SIG-M5 (cell line): ENCODE measurements at places on chromosomes 2 and 18.

DNA sequence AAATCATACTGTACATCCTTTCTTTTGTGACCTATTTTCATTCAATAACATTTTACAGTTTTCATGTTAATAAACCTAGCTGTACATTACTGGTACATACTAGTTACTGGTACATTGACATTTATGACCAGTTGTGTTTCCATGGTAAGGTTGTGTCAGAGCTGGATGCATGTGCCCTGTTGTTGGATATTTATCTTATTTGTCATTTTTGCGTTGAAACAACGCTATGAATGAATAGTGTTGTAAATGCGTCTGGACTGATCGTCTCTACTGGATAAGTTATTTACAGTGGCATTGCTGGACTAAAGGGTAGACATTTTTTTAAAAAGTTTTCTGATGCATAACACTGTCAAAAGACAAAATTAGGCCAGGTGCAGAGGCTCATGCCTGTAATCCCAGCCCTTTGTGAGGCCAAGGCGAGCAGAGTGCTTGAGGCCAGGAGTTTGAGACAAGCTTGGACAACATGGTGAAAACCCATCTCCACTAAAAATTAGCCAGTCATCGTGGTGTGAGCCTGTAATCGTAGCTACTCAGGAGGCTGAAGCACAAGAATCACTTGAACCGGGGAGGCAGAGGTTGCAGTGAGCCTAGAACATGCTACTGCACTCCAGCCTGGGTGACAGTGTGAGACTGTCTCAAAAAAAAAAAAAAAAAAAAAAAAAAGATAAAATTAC, 40.2 kb downstream of the MCFD2 start:
- DNase-seq: no peak

DNA sequence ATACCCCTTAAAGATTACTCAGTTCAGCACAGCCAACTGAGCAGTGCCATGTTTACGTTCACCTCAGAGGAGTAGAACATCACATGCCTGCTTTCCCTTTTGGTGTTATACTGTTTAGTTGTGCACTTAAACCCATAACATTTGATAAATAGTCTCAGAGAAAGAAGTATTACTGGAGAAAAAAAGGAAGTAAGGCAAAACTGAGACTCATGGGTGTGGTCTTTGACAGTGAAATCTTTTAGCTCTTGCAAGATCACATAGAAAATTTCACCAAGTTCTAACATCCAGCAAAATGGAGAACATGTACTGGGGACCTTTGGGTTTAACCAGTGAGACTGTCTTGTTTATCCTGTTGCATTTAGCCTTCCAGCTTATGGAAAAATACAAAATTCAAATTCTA, 5.6 kb downstream of the TANK start:
- DNase-seq: peak; percentile 75

- no peak for DNase-seq
These were observed 24.1 kb downstream of the PLCD4 start for GRCh38 chr2:218631837-218632236.

DNA sequence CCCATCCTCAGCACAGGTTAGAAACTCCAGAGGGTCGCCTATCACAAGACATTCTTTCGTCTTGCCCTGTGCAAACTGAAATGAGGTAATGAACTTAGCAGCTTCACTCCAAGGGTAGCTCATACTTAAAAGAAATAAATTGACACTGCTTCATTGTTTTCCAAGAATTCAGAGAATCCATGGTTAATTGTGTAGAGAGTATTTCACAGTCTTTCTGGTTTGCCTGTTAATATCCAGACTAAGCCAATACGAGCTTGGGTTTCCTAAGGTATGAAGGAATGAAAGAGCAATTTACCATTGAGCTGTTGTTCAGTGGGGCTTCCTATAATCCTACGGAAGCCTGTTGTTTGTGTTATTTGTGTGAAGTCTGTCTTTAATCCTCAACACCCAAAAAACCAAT, 58.7 kb downstream of the FAM124B start:
- no peak for DNase-seq

GRCh38 chr2:191125646-191126045, 25.1 kb downstream of the STAT4 start:
- DNase-seq: no peak

DNA sequence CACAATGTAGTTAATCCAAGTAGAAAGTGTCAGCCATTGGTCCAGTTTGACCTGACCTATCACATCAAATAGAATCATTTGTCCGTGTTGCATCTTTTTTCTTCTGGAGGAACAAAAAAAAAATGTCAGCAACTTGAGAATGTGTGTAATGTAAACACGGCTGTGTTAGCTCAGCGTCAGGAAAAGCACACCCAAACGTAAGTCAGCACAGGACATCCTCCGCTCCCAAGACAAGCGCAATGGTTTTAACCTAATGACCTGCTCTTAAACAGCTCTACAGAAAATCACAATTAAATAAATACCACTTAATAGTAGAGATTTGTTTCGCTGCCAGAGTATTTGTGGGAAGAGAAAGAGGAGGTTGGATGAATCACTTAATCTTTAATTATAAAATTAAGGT, 59.4 kb downstream of the OSR1 start:
- no peak for DNase-seq

- no peak for DNase-seq
These were observed 22.8 kb downstream of the ZSCAN30 start for GRCh38 chr18:35267161-35267651.

DNA sequence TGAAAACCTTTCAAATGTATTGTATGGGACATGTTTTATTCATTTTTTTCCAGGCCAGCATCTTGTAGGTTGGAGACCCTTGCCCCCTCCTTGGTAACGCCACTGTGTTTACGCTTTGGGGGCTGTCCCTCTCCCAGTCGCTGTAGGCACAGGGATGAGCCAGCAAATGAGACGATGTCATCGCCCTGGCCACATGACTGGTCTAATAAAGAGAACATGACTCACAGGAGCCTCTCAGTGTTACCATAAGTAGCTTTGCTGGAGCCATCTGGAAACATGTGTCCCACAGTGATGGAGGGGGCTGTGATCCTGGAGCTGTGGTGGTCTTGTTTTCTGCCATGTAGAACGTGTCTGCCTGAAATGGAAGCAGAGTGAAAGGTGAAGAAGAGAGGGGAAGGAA, 78.9 kb downstream of the CD8B2 start:
- DNase-seq: no peak

DNA sequence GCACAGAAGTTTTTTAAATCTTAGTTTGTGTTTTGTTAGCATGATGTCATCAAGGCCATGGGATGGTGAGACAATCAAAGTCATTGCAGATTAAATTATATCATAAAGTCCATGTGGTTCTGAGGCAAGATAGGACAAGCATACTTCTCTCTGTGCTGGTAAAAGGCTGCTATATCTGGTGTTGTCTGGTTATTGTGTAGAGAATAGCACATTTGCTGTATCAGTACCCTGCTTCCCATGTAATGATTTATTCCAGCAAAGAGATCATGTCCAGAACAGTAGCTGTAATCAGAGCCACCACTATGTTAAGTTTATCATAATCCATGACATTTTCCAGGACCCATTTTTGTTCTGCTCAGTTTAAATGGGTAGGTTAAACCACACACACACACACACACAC, 123.0 kb downstream of the TTC27 start:
- DNase-seq: no peak

- peak; percentile 1 for DNase-seq
These were observed 21.1 kb upstream of the MALT1 start for GRCh38 chr18:58649966-58650816.

DNA sequence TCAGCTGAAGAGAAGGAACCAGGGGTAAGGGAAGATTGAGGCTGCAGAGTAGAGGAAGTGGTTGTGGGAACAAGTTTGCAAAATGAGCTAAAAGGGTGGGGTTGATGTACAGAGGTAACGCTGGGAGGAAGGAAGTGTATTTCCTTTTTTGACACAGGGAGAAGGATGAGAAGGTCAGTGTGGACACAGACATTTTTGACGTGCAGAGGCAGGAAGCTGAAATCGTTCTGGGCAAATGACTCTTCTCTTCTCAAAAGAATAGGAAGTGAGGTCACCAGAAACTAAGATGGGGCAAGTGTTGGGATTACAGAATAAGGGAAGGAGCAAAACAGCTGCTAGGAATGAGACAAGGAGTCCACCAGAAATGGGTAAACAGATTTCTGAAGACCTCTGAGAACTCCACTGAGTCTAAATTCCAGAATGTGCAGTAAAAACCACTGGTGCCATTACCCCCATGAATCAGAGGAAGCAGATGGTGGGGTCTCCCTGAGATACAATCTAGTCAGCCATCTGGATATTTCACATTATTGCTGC, 20.0 kb upstream of the RNF149 start:
- DNase-seq: peak; percentile 89

- no peak for DNase-seq
These were observed 205.9 kb upstream of the STK17B start for GRCh38 chr2:196376984-196377877.

GRCh38 chr2:41759880-41760279, 287.9 kb upstream of the PKDCC start:
- no peak for DNase-seq

- no peak for DNase-seq
These were observed 32.8 kb upstream of the SLC14A1 start for GRCh38 chr18:45690975-45691815.

DNA sequence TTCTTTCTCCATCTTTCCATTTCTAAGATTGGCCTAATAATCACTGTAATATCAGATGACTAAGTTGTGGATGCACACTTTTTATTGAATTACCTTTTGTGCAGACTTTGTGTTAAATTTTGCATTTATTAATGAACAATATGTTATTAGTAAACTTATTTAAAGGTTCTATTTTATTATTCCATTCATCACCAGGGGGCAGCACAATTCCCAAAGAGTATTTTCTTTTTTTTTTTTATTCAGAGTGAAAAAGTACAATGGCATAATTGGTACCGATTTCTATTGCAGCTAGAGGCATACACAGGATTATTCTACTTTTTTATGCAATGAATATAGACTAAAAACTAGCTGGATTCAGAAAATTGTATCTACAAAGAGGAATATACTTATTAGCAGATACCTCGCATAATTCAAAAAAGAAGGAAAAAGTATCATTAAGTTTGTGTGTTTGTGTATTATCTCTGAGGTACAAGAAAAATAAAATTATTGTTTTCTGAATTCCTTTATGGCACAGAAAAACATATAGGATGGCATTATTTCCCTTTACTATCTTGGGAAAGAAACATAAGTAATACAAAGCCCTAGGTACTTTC, 390.6 kb downstream of the ERBB4 start:
- no peak for DNase-seq

DNA sequence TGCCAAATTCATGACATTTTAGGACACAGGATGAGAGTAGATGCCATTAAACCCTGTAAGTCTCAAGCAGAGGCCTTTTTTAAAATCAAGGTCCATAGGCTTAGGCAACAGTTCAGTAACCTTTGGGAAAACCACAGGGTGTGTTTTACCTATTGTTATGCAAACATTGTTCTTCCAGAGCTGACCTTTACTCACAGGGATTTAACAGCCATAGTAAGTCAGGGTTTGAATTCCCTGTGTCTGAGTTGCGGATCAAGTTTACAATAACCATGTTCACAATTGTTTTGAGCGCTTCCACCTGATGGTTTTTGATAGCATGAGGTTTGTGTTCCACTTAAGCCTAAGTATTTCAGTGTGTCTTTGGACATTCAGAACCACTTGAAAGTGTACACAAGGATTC, 160.1 kb upstream of the BOD1L2 start:
- no peak for DNase-seq

GRCh38 chr18:52588931-52589330, 248.9 kb downstream of the DCC start:
- no peak for DNase-seq

- no peak for DNase-seq
These were observed 6.8 kb downstream of the CARF start for GRCh38 chr2:202918860-202919259.

- no peak for DNase-seq
These were observed 190.4 kb downstream of the KIAA1328 start for GRCh38 chr18:37019157-37019827.

- DNase-seq: no peak
These were observed 31.3 kb downstream of the TMEM247 start for GRCh38 chr2:46510598-46511177.

DNA sequence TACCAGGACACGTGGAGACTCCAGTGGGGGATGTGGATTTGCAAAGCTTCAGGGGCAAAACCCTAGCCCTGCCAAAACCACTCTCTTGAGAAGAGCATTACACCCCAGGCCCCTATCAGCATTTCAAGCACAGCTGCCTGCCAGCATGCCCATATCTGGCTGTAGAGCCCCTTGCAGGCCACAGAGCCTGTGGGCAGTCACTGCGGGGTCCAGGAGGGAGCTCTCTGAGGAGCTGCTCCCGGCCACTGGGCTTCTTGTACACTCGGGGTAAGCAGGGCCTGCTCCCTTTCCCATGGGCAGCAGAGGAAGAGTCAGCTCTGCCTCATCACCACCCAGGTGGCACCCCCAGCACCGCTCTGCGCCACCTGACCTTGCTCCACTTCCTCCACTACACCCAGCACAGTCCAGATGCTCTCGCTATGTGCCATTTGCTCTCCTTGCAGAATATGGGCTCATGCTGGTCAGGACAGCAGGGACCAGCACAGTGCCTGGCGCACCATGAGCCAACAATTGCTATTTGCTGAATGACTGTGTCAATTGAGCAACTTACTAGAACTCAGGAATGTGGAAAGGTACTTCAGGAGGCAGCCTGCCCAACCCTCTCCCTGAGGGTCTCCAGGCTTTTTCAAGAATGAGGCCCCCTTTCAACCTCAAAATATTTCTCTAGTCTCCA, 7.4 kb downstream of the CHST10 start:
- DNase-seq: no peak

GRCh38 chr2:120182019-120182560, 41.1 kb downstream of the TMEM185B start:
- DNase-seq: no peak

- DNase-seq: no peak
These were observed 4.7 kb upstream of the KCNF1 start for GRCh38 chr2:10906926-10907625.

GRCh38 chr2:208643145-208643544, 236.6 kb downstream of the PTH2R start:
- DNase-seq: no peak

GRCh38 chr2:26521913-26522180, 43.9 kb upstream of the OTOF start:
- no peak for DNase-seq

DNA sequence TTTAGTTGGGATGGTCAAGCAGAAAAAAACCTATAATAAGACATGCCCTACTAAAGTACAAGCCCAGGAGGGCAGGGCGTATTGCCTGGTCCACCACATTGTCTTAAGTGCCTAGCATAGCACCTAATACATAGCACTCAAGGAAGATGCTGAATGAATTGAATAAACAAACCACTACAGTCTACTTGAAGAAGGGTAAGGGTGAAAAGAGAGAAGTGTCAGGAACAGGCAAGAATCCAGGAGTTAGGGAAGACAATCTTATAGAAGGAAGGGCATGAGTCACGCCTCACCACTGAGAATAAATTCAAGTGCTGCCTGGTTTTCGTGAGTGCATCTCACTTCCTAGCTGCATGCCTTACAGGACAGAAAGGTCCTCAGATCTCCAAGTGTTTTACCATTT, 13.9 kb downstream of the SLC19A3 start:
- no peak for DNase-seq

- DNase-seq: no peak
These were observed 185.3 kb downstream of the NYAP2 start for GRCh38 chr2:225584796-225585195.

- no peak for DNase-seq
These were observed 951.9 kb downstream of the TSN start for GRCh38 chr2:122707224-122707824.

- no peak for DNase-seq
These were observed 1023.1 kb downstream of the SUCLG1 start for GRCh38 chr2:83435989-83436388.

GRCh38 chr2:31401580-31401979, 13.0 kb downstream of the XDH start:
- DNase-seq: no peak
